ENCODE measurements at places on chromosomes 2 and 18.
A peak's percentile ranks its signal among the peaks of the same experiment; 100 is the strongest.

- no peak for DNase-seq
Measured at GRCh38 chr2:9777081-9777480, 66.2 kb upstream of the TAF1B start.

DNA sequence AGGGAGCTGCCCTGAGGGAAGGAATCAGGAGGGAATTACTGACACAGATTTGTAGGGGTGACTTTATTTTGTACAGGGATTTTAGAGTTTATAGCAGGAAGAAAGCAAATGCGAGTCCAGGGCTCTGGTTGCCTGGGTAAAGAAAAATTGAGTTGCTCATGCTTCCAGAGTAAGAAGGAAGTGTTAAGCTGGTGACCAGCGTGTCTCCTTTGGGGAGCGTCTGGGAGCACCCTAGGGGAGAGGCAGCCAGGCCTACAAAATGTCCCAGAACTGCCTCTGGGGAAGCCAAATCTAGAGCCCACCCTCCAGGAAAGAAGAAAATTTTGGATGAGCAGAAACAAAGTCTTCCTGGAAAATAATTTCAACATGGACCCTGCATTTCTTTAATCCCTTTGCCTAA is 147.0 kb downstream of the VAPA start:
- no peak for DNase-seq

GRCh38 chr2:171893824-171894611 is at the start of gene SLC25A12:
SLC25A12 (minus strand) TSS chr2:171894244; CDS start chr2:171894214, 30 bp downstream.
- DNase-seq: peak; percentile 72

- DNase-seq: no peak
Measured at GRCh38 chr18:70047931-70048603, 100.4 kb upstream of the CD226 start.

DNA sequence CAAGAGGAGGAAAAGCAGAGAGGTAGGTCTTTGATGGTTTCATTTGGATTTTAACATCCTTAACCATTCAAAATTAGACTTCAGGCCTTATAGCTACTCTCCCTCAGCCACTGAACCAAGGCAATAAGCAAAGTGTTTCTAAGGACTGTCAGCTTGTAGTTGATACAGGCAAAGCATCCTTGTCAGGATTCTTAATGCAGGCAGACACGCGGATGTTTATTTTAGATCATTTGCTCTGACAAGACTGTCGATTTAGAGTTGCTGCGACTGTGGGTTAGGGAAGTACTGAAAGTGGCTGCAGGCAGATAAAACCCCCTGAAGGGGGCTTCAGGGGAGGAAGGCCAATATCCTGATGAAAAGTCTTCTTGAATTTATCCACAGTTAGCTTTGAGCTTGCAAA is 46.6 kb downstream of the CDH20 start:
- no peak for DNase-seq

GRCh38 chr2:151947813-151948165 is 119.6 kb upstream of the ARL5A start:
- DNase-seq: no peak

- DNase-seq: peak; percentile 73
Measured at GRCh38 chr2:237440819-237441281, 26.9 kb upstream of the COL6A3 start.

- DNase-seq: no peak
Measured at GRCh38 chr18:59737776-59738300, 40.6 kb upstream of the CCBE1 start.

- no peak for DNase-seq
Measured at GRCh38 chr2:148540022-148540421, 104.5 kb upstream of the EPC2 start.

DNA sequence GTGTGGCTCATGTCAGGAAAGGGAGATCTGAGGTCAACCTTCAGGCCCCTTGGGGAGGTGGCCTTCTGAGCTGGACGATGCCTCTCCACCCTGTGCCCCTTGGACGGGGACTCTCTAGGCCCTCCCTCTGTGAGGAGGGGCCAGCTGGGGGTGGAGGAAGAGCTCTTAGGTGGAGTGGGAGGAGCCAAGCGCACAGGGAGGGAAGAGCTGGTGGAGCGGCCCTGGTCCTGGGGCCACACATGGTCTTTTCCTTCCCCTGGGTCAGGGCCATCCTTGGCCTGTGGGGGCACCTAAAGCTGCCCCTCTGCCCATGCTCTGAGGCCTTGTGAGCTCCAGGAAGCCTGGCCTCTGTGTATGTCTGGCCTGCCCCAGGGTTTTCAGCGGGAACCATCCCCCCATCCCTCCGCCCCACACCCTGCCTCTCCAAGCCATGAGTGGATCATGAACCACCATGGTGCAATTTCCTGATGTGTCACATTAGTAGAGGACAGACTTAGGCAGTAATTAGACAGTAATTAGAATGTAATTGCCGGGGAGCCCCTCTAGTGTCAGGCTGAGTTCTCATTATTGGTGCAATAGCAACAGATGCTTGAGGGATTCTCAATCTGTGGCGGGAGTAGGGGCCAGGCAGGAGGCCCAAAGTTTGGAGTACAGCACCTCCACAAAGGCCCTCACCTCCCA is 63.0 kb downstream of the GLI2 start:
- no peak for DNase-seq

DNA sequence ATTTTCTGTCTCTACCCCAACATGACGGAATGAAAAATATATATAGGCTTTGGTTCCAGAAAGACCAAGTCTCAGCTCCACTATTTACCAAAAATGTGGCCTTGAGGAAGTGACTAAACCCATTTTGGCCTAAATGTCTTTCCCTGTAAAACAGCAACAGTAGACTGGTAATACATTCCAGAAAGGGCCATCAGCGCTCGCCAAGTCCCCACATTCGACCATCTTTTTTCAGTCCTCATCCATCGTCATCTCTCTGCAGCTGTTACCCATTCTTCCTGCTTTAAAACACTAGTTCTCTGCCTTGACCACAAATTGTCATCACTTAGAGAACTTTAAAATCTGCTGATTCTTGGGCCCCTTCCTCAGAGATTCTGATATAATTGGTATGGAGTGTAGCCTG is 183.8 kb upstream of the CTAGE1 start:
- no peak for DNase-seq

DNA sequence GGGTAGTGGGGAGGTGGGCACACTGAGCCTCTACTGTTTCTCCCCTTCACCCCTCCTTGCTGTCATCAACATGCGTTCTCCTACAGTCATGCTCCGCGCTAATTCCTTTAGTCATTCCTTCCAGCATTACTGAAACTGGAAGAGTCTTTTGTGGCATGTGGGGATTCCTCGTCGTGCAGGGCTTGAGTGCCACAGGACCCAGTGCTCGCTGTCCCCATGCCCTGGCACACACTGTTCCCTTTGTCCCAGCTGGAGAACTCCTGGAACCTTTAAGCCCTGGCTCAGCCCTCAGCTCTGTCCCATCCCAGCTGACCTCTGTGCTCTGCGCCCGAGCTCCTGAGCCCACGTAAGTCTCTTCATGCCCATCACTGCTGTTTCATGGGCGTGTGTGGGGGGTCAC is 42.1 kb downstream of the ODC1 start:
- no peak for DNase-seq

DNA sequence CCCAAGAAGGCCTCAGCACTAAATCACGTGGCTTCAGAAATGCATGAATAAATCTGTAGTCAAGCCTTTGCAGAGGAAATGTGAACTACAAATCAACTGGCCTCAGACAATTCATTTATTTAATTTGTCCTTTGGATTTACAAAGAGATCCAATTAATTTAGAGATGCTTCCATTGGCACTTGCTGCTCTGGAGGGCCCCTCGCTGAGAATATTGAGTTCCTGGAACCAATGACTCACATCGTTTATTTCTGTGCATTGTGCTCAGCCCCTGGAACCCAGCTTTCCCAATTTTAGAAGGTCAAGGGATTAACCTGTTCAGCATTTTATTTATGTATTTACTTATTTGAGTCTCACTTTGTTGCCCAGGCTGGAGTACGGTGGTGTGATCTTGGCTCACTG is 47.2 kb upstream of the MGAT4A start:
- DNase-seq: no peak

GRCh38 chr18:43482136-43482535 is 204.8 kb upstream of the SYT4 start:
- DNase-seq: no peak

DNA sequence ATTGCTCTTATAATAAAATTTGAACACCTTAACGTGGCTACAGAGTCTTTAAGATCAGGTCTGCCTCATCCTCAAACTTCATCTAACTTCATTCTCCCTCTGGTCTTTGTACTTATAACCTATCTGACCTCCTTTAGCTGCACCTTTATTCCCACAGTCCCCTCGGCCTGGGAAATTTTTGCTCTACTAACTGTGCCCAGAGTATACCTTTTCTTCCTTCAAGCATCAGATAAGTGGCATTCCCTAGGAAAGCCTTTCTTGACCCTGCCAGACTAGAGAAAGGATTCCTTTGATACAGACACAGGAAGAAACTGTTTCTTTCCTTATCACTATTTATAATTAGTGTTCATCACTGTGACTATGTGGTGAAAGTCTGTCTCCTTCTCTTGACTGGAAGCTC is 79.2 kb upstream of the RPRM start:
- no peak for DNase-seq

Measured in stimulated activated CD4-positive, alpha-beta T cell treated with anti-CD3 and anti-CD28 coated beads, Interleukin-4, amount 100 ng/mL, for 24 hours (primary cell).